Esophagus squamous epithelium (tissue), 5 donors: ENCODE measurements at places on chromosomes 6 and 20.

- H3K4me1 ChIP-seq = peaks cover 19% of the 10 kb centered on the region
- H3K27ac ChIP-seq = no peak overlapping the region
- H3K4me3 ChIP-seq = no peak overlapping the region
- no peak for DNase-seq
- no peaks in the 10 kb centered on the region for H3K27me3 ChIP-seq
Observed at GRCh38 chr6:26128013-26128771, 41.0 kb downstream of the HFE start.

- no peak for DNase-seq
- H3K36me3 ChIP-seq = no peaks in the 10 kb centered on the region
- H3K27me3 ChIP-seq = peaks cover 22% of the 10 kb centered on the region
- H3K27ac ChIP-seq = no peak overlapping the region
- peaks cover 13% of the 10 kb centered on the region for H3K4me1 ChIP-seq
Observed at GRCh38 chr6:27281569-27281968, 30.5 kb downstream of the POM121L2 start.

- no peak overlapping the region for H3K4me3 ChIP-seq
- no peaks in the 10 kb centered on the region for H3K36me3 ChIP-seq
- H3K4me1 ChIP-seq = peaks cover 5% of the 10 kb centered on the region
- H3K27ac ChIP-seq = no peak overlapping the region
- H3K27me3 ChIP-seq = no peaks in the 10 kb centered on the region
Observed at GRCh38 chr6:107641500-107641941, 151.6 kb downstream of the SOBP start.

DNA sequence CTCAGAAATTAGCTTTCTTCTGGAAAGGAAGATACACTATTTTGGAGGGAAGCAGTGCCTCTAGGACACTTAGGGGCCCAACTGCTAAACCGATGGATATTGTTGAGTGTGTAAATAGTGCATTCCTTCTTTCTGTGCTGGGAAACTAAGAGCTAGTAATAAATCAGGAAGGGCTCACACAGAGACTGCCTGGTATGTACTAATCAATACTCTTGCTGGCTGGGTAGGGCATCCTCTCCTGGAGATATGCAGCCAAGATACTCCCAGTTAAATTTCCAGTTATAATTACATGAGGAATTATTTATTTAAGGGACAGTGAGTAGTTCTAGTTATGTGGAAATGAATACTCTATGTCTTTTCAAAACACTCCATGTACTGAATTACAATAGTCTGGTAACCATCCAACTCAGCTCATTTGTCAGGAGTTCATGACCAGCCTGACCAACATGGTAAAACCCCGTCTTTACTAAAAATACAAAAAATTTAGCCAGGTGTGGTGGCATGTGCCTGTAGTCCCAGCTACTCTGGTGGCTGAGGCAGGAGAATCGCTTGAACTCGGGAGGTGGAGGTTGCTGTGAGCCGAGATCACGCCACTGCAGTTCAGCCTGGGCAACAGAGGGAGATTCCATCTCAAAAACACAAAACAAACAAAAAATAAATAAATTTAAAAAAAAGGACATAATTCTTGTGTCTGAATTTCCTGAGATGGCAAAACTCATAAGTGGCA is 100.0 kb downstream of the OR2B2 start:
- DNase-seq = no peak
- H3K4me3 ChIP-seq = no peak overlapping the region
- no peaks in the 10 kb centered on the region for H3K27me3 ChIP-seq
- peaks cover 11% of the 10 kb centered on the region for H3K4me1 ChIP-seq
- H3K36me3 ChIP-seq = no peaks in the 10 kb centered on the region

GRCh38 chr20:54110457-54110856 is 40.1 kb upstream of the BCAS1 start:
- DNase-seq = no peak
- no peak overlapping the region for H3K4me3 ChIP-seq
- peak overlapping the region; percentile 63 for H3K27ac ChIP-seq
- H3K4me1 ChIP-seq = no peaks in the 10 kb centered on the region
- H3K27me3 ChIP-seq = no peaks in the 10 kb centered on the region
- no peaks in the 10 kb centered on the region for H3K36me3 ChIP-seq

DNA sequence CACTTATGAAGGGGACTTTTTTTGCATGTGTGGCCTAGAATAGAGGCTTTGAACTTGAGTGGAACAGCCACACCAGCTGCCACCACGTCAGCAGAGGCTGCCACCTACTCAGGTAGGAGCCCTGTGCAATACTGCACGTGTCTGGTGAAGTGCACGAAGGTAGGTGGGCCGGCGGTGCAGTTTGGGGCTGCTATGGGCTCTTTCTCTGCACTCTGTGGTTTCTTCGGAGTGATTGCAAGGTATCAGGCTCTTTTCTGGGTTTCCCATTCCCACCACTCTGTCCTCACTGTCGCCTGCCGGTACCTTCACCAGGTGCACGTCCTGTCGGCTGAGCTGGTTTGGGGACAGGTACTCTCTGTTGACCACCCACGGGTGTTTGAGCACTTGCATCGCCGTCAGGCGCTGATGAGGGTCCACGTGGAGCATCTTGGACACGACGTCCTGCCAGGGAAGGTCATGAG is 30.8 kb upstream of the MPC1 start:
- no peaks in the 10 kb centered on the region for H3K4me1 ChIP-seq
- no peak for DNase-seq

DNA sequence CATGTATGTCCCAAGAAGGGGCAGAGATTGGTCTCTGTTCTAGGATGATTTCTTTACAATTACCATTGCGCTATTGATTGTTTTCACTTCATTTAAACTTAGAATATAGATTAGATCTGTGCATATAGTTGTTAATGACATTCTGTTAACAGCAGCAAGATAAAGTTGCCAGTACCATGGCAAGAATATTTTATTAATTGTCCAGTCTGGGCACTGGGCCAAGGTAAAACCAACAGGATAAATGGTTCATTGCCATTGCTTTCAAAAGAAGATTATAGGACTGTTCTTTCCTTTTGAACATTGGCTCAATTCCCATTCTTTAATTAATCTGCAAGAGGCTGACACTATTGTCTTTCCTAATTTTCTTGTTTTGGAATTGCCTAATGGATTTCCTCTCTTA is 592.4 kb downstream of the RFPL4B start:
- no peak for DNase-seq
- no peaks in the 10 kb centered on the region for H3K4me1 ChIP-seq
- no peaks in the 10 kb centered on the region for H3K36me3 ChIP-seq
- H3K27me3 ChIP-seq = no peaks in the 10 kb centered on the region
- no peak overlapping the region for H3K4me3 ChIP-seq

DNA sequence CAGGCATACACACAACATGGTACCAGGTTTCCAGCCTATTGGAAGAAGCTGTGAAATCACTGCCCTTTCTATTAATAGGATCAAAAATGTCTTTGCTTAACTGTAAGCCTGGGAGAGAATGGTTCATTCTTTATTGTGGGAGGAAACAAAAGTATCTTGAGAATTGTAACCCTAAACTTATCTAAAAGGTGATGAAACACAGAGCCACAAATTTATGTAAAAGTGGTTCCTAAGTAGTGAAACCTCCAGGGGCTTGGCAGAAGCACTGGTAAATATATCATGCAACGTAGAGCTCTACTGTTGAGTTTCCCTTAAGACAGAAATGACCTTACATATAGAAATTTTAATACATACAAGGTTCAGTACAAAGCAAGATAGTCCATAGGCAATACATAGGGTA is 17.2 kb upstream of the NOX3 start:
- H3K27me3 ChIP-seq = no peaks in the 10 kb centered on the region
- no peak overlapping the region for H3K4me3 ChIP-seq
- no peak overlapping the region for H3K27ac ChIP-seq

DNA sequence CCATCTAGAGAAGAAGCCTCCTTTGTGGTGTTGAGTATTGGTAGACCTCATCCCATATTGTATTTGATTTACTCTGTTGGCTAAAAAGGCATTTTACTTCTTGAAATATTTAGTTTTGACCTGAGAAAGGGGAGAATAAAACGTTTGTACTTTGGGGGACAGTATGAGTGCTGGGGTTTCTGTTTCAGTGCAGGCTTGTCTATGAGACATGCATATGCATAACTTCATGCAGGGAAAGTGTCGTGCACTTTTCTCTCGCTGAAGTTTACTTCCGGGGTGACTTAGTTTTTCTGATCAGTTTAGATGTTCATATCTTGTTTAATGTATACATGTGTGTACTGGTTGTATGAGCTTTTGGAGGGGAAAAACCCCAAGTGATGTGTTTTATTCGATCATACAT is 59.5 kb downstream of the UTRN start:
- H3K4me3 ChIP-seq = peak overlapping the region; percentile 52
- H3K27me3 ChIP-seq = no peaks in the 10 kb centered on the region
- peak overlapping the region; percentile 78 for H3K27ac ChIP-seq
- H3K4me1 ChIP-seq = peaks cover 73% of the 10 kb centered on the region
- no peaks in the 10 kb centered on the region for H3K36me3 ChIP-seq

GRCh38 chr6:142906945-142907470 is 38.0 kb downstream of the HIVEP2 start:
- no peak overlapping the region for H3K4me3 ChIP-seq
- H3K27ac ChIP-seq = no peak overlapping the region
- H3K36me3 ChIP-seq = no peaks in the 10 kb centered on the region
- DNase-seq = no peak
- peaks cover 12% of the 10 kb centered on the region for H3K4me1 ChIP-seq

- H3K27me3 ChIP-seq = no peaks in the 10 kb centered on the region
- H3K4me3 ChIP-seq = no peak overlapping the region
- no peaks in the 10 kb centered on the region for H3K4me1 ChIP-seq
- DNase-seq = no peak
Observed at GRCh38 chr20:8386991-8387390, 254.9 kb downstream of the PLCB1 start.

GRCh38 chr6:154403788-154404187 is 47.2 kb upstream of the IPCEF1 start:
- no peak overlapping the region for H3K4me3 ChIP-seq
- no peaks in the 10 kb centered on the region for H3K4me1 ChIP-seq
- no peaks in the 10 kb centered on the region for H3K36me3 ChIP-seq
- peak overlapping the region; percentile 70 for H3K27ac ChIP-seq
- no peak for DNase-seq
- H3K27me3 ChIP-seq = no peaks in the 10 kb centered on the region

DNA sequence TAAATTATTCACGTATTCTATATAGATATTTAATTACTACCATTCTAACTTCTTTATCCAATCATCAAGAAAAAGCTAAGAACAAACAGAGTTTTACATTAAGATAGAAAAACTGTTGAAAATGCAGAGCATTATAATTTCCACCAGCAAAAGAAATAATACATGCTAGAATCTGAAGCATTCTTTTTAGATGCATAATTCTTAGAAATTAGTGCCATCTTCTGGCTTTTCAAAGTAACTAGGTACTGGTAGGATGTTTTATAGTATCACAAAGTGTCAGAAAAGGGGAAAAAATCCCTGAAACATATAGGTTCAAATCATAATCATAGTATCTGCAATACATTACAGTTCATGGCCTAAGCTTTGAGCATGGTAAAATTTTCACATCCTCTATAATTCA is 178.9 kb downstream of the PHF3 start:
- no peaks in the 10 kb centered on the region for H3K4me1 ChIP-seq
- no peak overlapping the region for H3K27ac ChIP-seq
- no peaks in the 10 kb centered on the region for H3K27me3 ChIP-seq
- no peaks in the 10 kb centered on the region for H3K36me3 ChIP-seq
- no peak overlapping the region for H3K4me3 ChIP-seq

DNA sequence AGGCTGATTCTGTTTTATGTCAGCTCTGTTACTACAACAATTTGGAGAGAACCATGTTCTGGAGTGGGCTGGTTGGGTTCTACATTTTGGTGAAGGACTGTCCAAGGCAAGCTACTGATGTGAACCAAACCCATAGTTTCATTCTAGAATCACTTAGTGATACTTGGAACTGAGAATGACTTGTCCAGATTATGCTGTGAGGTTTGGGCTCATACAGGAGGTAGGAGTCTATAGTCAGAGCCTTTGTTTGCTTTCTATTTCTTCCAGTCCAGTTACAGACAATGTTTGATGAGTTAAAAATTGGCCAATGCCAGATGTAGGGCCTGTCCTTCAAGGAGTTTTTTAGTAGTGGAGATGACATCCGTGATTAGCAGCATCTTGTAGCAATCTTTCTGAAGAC is 97.9 kb downstream of the LRRC1 start:
- no peak overlapping the region for H3K27ac ChIP-seq
- H3K27me3 ChIP-seq = no peaks in the 10 kb centered on the region
- no peaks in the 10 kb centered on the region for H3K4me1 ChIP-seq
- no peak for DNase-seq
- H3K4me3 ChIP-seq = no peak overlapping the region
- H3K36me3 ChIP-seq = no peaks in the 10 kb centered on the region

DNA sequence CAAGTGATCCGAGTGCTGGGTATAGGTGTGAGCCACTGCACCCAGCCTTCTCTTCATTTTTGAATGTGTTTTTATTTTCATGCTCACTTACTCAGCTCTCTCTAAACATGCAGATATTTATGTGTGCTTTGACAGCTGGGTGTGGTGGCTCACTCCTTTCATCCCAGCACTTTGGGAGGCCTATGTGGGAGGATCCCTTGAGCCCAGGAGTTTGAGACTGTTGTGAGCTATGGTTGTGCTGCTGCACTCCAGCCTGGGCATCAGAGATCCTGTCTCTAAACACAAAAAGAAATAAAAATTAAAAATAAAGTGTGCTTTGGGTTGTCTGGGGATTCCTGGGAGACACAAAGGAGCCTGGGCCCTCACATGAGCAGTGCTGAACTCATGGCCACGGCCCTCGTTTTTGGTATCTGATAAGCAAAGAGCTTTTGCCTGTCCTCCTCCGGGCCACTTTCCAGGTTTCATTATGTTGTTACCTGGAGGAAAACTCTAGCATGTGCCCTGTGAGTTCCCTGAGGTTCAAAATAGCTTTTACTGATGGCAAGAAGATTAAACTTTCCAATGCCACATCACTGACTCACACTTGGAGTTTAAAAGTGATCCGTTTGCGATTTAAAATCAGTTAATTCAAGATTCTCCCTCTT is 78.5 kb downstream of the CD164 start:
- no peaks in the 10 kb centered on the region for H3K4me1 ChIP-seq
- H3K36me3 ChIP-seq = no peaks in the 10 kb centered on the region
- no peak overlapping the region for H3K27ac ChIP-seq
- no peak overlapping the region for H3K4me3 ChIP-seq
- no peaks in the 10 kb centered on the region for H3K27me3 ChIP-seq
- DNase-seq = no peak

GRCh38 chr20:56503916-56504315 is 20.6 kb upstream of the FAM209A start:
- H3K4me1 ChIP-seq = no peaks in the 10 kb centered on the region
- H3K27me3 ChIP-seq = no peaks in the 10 kb centered on the region
- H3K27ac ChIP-seq = no peak overlapping the region
- no peak overlapping the region for H3K4me3 ChIP-seq

DNA sequence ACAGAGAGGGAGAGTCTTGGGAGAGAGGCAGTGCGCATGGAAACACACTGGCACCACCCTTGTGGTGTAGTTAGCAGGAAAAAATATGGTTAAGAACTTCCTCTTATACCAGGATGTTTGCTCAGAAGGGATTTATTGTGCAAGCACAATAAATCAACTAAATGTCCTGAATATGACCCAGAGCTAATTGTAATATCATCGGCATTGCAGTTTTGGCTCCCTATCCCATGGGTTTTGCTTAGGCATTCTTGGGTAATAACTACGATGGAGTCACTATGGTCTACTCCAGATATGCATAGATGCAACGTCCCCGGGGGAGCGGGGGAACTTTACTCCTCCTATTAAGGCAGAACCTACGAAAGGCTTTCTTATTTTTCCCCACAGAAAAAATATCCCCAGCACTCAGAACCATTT is 751.6 kb downstream of the EYS start:
- H3K4me3 ChIP-seq = no peak overlapping the region
- H3K27ac ChIP-seq = no peak overlapping the region
- DNase-seq = no peak
- no peaks in the 10 kb centered on the region for H3K36me3 ChIP-seq
- no peaks in the 10 kb centered on the region for H3K27me3 ChIP-seq
